ENCODE measurements at places on chromosomes 3 and 15.

- DNase-seq: no peak
Measured at GRCh38 chr15:48385031-48385830, 54.0 kb downstream of the DUT start.

GRCh38 chr3:160390565-160391138 lies 8.4 kb downstream of the IFT80 start:
- no peak for DNase-seq

- no peak for DNase-seq
Measured at GRCh38 chr3:167032267-167032876, 347.7 kb downstream of the ZBBX start.

DNA sequence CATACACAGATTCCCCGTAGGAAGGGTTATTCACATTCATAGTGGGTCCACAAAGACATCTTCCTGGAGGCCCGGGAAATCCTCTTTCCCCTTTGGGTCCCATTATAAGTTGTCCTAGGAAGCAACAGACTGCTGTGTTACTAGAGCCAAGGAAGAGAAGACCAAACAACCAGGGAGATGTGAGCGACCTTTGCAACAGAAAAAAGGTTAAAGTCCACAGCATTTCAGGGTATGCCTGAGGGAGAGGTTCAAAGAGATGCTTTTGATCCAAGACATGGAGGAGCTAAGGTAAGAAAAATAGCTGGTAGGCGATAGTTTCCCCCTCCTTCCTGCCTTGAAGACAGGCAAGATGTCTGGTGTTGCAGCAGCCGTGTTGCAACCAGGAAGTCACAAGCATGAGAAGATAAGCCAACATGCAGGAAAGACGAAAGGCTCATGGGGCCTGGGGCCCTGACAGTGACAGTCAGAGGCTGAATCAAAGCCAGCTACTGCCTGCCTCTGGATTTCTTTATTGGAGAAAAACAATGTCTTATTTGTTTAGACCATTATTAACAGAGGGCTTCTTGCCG lies 30.9 kb downstream of the EAF1 start:
- DNase-seq: no peak

- no peak for DNase-seq
Measured at GRCh38 chr3:72892081-72892775, 4.4 kb downstream of the GXYLT2 start.

DNA sequence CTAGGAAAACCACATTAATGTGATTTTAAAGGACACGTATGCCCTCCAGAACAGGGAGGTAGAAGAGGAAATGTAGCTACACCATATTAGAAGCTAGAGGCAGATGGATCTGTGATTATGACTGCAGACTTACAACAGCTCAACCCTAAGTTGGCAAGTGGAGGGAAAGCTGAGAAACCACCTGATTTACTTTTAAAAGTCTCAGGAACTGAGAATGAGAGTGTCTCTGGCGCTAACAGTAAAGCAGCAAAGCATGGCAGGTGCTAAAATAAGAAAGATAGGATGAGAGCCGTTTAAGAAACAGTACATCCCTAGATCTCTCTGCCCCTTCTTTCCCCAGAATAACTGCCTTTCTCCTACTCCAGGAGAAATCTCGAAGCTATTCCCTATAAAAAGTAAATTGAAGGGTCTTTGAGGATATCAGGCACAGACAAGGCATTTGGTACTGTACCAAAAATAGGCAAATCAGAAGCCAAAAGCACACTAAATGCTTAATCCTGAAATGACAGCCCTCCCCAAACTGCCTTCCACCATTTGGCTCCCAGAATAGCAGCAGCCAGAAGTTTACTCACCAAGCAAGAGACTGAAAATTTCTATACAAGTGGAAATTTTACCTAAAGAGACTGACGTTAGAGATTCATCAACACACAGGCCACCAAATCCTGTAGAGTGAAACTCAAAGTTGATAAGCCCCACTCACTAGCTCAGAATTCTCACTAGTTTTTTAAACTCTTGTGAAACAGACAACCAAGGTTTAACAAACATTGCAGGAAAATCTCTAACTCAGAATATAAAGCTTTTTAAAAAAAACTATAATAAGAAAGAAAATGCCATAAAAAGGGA lies 34.3 kb upstream of the PARP14 start:
- DNase-seq: no peak

GRCh38 chr15:33293713-33294334 lies 16.9 kb upstream of the RYR3 start:
- no peak for DNase-seq
